ENCODE measurements at places on chromosomes 7 and 10.

GRCh38 chr10:122733931-122734665 lies 34.5 kb upstream of the C10orf120 start:
- no peak for DNase-seq

DNA sequence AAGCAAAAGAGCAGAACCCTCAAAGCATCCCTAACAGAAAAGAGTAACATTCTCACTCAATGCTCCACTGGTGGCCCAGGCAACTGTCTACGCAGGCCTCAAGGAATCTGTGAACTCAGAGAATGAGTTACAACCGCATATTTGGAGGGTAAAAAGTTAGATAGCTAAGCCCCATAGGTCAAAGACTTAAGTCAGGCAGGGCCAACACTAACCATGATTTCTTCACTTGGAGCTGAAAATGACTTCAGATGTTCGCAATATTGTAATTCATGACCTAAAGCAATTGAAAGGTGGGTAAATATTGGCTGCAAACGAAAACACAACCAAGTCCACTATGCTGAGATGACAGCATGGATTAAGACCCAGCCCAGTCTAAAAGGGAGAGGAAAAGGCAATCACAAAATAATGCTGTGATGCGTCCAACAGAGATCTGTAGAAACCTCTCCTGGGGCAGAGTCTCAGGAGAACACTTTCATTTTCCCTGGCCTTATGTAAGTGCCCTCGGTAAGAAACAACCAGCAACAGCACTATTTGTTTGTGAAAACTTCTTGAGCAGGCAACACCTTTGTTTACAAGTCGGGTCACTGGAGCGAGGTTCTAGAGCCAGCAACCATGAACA lies 176.5 kb downstream of the TNS3 start:
- no peak for DNase-seq

DNA sequence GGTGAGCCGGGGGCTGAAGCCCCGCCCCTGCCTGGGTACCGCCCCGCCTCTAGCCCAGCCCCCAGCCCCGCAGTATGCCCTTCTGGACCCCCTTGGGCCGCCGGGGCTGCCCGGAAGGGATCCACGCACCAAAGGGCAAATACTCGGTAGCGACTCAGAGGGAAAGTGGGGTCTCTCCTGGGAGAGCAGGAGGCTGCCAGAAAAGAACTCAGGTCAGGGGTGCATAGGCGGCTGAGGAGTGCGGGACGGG lies 796 bp downstream of the FBXL15 start:
- no peak for DNase-seq

- no peak for DNase-seq
These were observed 4.6 kb upstream of the NANOS1 start for GRCh38 chr10:119024882-119025281.

DNA sequence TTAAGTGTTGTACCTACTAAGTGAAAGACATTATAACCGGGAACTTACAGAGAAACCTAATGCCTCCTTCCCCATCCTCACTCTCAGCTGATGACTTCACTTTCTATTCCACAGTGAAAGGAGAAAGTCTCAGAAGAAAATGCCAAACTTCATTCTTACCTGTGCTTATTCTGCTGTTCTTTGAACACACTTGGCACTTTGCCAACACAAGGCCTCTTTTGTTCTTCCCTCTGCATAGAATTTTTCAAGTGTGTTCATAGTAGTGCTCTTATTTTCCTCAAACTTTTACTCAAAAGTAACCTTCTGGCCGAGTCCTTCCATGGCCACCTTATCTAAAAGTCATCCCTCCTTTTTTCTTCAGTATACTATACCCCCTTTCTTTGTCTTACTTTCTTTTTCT lies 59.4 kb upstream of the ETV1 start:
- no peak for DNase-seq
